ENCODE measurements at places on chromosomes 6 and 20.

GRCh38 chr6:16712931-16713484 is 48.3 kb downstream of the ATXN1 start:
- no peak for DNase-seq

DNA sequence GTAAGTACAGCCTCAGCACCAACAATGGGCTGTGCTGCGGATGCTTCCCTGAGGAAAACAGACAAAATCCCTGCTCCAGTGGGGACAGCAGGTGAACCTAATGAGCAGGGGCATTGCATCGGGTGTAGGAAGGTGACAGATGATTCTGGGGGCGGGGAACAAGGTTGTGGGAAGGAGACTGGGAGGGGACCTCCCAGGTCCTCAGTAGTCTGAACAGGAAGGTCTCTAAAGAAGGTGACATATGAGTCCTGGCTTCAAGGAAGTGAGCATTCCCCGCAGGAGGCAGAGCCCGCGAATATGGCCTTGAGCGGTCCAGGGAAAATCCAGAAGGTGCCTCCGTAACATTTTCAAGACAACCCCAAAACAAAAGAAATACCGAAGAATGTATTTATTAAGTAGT is 19.4 kb downstream of the ULBP1 start:
- no peak for DNase-seq

DNA sequence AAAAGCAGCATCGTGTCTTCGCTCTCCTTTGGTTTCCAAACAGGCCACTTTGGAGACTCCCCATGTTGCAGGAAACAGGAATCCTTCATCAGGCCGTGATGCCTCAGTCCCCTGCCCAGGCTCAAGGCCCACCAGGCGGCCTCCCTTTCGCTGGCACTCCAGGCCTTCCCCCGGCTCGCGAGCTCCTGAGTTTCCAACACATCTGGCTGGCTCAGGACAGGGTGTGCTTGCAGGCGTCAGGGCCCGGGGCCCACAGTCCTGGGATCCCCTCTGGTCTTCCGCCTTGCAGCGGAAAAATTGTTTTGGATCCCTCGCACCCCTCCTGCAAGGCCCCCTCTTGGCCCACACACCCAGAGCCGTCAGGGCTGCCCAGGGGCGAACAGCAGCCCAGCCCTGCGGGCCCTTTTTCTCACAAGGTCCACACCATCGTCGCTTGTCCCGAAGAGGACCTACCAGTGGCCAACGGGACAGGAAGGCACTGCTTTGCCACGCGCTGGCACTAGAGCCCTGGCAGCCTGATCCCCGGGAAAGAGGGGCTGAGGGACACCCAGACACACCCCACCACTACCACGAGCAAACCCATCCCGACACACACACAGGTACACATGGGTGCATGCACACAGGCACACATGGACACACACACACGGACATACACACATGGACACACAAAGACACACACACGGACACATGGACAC is 1930.9 kb upstream of the DEFB115 start:
- no peak for DNase-seq

DNA sequence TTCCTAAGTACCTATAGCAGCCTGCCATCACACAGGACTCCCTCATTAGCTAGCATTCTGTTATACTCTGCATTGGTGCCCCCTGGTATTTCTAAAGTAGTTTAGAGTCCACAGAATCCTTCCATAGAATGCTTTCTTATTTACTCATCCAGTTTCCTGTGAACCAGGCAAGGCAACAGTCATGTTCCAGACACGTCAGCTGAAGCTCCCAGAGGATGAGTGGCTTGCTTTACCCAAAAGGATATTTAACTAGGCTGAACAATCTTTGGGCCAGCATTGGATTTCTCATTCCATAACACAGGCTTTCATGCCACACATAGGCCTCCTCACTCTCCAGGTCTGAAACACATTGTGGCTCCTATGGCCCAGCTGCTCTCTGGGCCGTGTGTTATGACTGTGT is 203.8 kb upstream of the MAP3K7 start:
- DNase-seq = no peak

DNA sequence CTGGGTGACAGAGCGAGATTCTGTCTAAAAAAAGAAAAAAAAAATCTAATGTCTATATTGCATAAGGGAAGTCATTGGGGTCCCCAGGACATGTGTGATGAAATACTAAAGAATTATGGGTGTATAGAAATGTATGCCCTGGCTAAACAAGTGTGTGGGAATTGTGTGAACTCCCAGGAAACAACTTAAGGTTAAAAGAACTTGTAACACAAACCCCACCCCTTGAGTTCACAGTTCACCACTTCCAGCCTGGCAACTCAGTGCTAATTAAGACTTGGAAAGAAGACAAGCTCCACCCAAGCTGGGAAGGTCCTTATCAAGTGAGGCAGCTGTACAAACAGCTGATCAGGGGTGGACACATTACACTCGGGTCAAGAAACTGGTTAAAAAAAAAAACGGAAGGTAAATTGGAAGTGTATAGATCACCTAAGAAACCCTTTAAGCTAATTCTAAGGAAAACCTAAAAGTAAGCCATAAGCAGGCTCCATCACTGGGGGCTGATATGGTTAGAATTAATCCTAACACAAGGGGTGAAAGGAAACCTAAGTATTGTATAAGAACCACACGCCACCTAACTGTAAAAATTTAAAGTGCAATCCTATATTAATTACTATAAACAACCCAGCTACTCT is 25.2 kb downstream of the HLA-A start:
- DNase-seq = no peak

DNA sequence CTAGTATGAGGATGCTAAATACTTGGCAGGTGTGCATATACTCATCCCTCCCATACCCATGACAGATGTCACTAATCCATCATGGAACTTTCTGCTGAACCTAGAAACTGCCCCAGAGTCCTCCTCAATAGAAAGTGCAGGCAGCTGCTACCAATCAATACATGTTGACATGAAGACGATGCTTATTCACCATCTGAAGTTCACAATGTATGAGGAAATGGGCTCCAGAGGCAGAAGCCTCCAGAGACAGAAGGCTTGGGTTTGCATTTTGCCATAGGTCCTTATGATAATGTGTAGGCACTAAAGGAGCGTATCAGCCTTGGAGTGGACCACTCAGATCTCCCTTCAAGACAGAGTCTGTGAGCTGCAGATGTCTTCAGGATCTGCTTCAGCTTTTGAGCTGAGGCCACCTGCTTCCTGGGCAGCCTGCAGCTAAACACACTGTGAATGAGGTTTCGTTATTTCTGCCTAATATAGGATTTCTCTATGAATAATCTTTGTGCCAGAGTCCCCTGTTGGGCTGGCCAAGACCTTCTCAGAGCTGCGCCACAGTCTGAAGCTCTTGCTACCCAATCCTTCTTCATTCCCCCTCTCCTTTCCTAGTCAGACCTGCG is 7.5 kb upstream of the KIAA1755 start:
- DNase-seq = peak; percentile 39

DNA sequence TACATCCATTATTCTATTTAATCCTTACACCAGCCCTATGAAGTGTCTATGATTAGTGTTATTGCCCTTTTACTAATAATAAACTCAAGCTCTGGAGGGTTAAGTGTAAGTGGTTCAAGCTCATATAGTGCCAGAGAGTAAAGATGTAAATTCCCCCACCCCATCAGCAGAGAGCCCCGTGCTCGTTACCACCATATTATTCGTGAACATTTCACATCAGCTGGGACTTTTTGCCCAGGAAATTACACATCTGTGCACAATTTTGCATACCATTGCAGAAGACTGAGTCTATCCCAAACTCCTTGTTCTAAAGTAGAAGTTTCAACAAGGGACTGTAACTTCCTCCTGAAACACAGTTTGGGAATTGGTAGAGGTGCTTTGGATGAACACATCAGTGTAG is 220.1 kb downstream of the BCAS1 start:
- no peak for DNase-seq

- DNase-seq = no peak
These were observed 229.8 kb upstream of the CEP162 start for GRCh38 chr6:84457276-84457675.

- DNase-seq = no peak
These were observed 70.4 kb upstream of the XRN2 start for GRCh38 chr20:21232546-21233280.

GRCh38 chr20:3282271-3283221 is 43.6 kb upstream of the SLC4A11 start:
- DNase-seq = no peak

GRCh38 chr20:6673071-6673470 is 94.4 kb upstream of the BMP2 start:
- DNase-seq = no peak

Measured in right forelimb (tissue), 1 donor.